HFF-Myc (cell line): ENCODE measurements at places on chromosomes 3 and 15.

- no peak for DNase-seq
These were observed 144.8 kb upstream of the BHLHE40 start for GRCh38 chr3:4834403-4834866.

DNA sequence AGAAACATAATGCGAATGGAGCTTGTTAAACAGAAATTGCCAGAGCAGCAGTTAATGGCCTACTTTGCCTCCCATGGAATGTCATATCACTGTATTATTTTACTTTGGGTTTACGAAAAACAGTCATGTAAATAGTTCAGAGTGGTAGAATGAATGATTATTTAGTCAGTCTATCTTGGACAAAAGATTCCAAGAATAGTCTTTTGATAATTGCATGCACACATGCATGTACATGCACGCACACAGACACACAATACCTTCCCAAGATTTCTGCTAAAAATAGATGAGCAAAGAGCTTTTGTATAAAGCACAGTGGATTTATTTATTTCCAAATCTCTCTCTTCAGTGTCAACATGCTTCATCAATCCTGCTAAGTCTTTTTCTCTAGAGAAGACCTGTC is 800.7 kb downstream of the DIPK2A start:
- no peak for DNase-seq

DNA sequence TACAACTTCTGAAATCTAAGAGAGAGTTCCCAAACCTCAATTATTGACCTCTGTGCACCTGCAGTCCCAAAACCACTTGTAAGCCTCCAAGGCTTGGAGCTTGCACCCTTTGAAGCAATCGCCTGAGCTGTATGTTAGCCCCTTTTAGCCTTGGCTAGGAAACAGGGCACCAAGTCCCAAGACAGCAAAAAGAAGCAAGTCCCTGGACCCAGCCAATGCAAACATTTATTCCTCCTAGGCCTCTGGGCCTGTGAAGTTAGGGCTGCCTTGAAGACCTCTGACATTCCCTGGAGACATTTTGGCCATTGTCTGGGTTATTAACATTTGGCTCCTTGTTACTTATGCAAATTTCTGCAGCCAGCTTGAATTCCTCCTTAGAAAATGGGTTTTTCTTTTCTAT is 26.9 kb upstream of the ARRDC4 start:
- DNase-seq: no peak

- DNase-seq: peak; percentile 35
These were observed 25.3 kb downstream of the UBXN7 start for GRCh38 chr3:196406811-196407470.

DNA sequence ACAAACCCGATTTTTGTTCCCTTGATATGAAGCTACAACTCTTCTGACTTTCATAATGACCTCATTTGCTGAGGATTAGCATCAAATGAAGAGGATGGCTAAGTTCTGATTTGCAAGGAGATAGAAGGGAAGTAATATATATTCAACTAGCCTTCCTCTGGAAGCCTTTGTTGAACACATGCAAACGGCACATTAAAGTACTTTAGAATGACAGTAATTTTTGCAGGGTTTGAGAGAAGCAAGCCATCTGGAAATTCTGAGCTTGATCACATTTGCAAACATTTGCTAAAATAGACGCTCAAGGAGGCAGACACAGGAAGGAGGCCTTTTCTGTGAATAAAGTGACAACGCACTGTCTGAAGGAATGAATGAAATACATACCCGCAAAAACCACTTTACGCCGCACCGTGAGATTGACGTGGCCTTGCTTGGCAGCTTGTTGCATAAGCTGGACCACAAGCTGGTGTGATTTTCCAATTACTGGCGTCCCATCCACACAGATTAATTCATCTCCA is 657.2 kb downstream of the MAGI1 start:
- no peak for DNase-seq

DNA sequence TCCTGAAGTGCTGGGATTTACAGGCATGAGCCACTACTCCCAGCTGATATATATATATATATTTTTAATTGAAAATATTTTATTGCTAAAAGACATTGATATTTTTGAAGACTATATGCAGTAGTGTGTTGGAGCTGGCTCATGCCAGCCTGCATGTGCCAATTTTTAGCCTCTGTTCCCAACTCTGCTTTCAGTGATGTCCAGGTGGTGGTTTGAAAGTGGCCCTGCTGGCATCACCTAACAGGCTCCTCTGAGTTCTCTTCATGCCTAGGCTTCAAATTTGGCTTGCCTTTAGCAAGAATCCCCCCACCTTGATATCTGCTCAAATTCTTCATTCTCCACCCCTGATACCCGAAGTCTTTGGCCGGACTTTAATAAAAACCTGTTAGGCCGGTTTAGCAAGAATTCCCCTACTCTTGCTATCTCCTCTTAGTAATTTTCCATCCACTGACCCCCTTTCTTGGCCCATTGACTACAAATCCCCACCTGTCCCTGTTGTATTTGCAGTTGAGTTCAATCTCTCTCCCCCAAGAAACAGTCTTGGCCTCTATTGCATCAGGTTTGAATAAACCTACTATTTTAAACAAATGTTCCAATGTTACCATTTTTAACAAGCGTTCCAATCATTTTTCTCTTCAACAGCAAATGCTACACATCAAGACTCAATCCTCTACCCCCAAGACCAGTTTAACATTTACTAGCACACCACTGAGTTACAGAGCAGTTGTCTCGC is 23.9 kb upstream of the CTSH start:
- DNase-seq: no peak

GRCh38 chr3:117118604-117119003 is 409.0 kb downstream of the TUSC7 start:
- no peak for DNase-seq

GRCh38 chr3:196489747-196490146 is 13.8 kb downstream of the RNF168 start:
- no peak for DNase-seq

GRCh38 chr15:41401904-41402267 is 410 bp downstream of the NDUFAF1 start:
- no peak for DNase-seq

DNA sequence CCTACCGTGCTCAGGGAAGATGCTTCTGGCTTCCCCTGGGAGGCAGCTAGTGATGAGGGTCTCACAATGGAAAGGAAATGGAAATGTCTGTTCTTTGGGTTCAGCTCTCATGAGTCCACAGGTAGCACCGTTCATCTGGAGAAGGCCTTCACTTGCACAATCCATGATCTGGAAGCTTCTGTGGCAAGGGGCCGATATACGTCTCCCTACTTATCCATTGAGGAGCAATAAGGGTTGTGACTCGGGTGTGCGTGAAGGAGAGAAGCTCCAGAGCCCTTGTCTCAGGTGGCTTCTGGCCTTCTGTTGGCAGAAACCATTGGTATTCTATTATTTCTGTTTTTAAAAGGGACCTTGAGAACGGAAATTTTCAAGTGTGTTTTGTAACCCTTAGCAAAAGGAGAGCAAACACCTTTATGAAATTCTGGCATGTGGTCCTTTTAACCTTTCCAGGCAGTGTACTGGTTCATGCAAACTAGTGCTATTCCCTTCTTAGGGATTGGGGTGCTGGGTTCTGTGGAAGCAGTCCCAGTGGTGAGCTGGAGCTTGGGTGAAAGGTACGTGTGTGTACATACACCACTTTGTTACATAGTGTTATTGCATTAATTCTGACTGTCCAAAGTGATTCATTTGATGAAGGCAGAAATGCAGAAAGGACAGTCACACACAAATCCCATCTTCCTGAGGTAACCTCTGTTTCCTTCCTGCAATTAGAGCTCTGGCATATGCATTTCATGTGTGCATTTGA is 32.5 kb downstream of the KLF13 start:
- DNase-seq: no peak
